ENCODE measurements at places on chromosomes 2 and 18.

GRCh38 chr2:170887496-170887895, 41.6 kb upstream of the GORASP2 start:
- no peak for DNase-seq

DNA sequence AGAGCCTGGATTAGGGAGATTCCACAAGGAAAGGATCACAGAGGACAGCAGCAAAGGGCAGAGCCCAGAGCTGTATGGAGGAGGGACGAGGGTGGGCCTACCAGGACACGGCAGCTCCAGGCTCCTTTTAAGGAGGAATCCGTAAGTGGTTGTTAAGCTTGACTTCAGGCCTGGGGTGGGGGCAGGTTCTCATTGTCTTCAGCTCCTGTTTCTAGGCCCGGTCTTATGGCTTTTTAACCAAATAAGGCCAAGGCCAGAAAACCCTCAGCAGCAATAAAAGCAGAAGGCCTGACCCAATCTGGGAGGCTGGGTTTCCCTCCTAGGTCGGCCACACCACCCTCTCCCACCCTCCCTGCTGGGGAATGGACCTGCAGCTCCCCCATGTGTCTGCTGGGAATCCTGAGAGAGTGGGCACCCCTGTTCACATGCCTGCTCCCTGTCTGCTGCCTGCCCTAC, 111.2 kb downstream of the PLB1 start:
- no peak for DNase-seq

- no peak for DNase-seq
These were observed 49.9 kb downstream of the RAB31 start for GRCh38 chr18:9757827-9758621.

GRCh38 chr18:59012815-59013705, 126.6 kb upstream of the SEC11C start:
- DNase-seq = no peak

DNA sequence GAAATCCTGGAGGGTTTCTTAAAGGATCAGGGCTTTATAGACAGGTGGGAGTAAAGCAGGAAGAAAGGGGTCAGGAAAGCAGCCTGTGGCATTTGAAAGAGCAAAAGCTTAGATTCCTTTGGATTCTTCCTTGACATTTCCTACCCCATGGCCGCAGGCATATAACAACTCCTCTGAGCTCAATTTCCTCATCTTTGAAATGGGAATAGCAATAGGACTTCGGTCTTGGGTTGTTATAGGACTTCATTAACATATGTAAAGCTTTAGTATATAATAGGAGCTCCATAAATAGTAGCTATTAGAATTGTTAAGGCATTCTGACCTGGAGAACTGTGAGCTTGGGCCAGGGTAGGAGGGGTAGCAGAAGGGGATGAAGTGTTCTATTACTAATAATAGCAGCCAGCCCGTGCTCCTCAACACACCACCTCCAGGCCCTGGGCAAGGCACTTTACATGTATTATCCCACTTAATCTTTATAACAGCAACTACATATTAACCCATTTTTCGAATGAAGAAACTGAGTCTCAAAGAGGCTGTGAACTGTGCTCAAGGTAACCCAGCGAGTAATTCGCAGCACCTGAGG, 10.6 kb downstream of the ZFP36L2 start:
- no peak for DNase-seq

DNA sequence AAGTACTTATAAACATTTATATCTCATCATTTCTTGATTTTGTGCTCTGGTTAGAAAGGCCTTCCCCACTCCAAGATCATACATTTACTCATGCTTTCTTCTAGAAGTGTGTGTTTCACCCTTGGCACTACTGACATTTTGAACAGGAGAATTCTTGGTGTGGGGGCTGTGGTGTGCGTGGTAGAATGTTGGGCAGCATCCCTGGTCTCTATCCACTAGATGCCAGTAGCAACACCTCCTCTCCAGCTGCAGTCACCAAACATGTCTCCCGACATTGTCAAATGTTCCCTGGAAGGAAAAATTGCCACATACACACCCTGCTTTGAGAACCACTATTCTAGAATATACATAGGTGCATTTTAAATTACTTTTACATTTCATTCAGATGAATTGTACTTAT, 8.7 kb upstream of the TGIF1 start:
- DNase-seq = no peak

GRCh38 chr2:62410926-62411456, 95.0 kb downstream of the TMEM17 start:
- no peak for DNase-seq
